ENCODE measurements at places on chromosomes 16 and 17. TPM values are rescaled to one million over a fixed set of nuclear protein-coding genes. Genes with fewer than 3 reads are reported as not detected.
A peak's percentile ranks its signal among the peaks of the same experiment; 100 is the strongest.

The MT4 gene
- not detected for total RNA-seq

GRCh38 chr17:31390426-31390747 lies 1.1 kb upstream of the RAB11FIP4 start:
- H3K27ac ChIP-seq, result no peak overlapping the region
- DNase-seq, result no peak
- H3K36me3 ChIP-seq, result no peaks in the 10 kb centered on the region

GRCh38 chr16:73021866-73022495 lies 25.9 kb downstream of the ZFHX3 start:
- H3K4me3 ChIP-seq, result no peak overlapping the region
- H3K27ac ChIP-seq, result peak overlapping the region; percentile 75
- no peaks in the 10 kb centered on the region for H3K36me3 ChIP-seq

DNA sequence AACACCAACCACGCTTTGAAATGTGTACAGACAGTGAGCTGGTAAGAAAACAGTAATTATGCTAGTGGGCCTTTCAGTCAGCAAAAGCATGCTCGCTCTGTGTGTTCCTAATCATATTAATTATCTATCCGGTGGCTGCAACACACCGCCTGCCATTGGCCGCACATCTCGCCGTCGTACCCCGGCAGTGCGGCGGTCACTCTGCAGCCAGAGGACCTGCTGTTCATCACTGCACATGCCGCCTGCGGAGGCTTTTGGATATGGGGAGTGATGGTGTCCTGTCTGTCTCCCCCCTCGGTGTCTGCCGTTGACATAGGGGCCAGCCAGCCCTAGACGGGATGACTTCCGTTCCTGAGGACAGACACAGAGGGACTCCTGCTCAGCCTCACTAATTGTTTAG lies 68.5 kb downstream of the RPA1 start:
- H3K36me3 ChIP-seq, result peaks cover 15% of the 10 kb centered on the region
- H3K27me3 ChIP-seq, result peaks cover 3% of the 10 kb centered on the region
- no peak overlapping the region for H3K27ac ChIP-seq
- no peaks in the 10 kb centered on the region for H3K4me1 ChIP-seq

DNA sequence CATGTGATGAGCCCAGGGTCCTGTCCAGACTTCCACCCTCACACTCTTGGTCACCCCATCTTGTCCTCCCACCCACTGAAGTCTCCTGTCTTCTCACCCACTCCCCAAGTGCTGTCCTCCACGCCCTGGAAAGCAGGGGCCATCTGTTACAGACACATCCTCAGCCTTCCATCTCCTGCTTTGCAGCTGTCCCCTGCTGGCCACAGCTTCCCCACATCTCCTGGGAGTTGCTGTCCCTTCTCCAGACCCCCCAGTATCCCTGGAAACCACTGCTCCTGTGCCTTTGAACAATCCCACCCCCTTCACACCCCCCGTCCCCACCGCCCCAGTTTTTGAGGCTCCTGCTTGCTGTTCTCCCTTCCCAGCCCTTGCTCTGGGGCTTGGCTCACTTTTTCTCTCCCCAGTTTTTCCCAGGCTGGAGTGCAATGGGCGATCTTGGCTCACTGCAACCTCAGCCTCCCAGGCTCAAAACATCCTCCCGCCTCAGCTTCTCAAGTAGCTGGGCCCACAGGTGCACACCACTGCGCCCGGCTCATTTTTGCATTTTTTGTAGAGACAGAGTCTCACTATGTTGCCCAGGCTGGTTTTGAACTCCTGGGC lies 30.4 kb upstream of the ZFP90 start:
- H3K4me3 ChIP-seq, result no peak overlapping the region
- no peaks in the 10 kb centered on the region for H3K36me3 ChIP-seq
- peaks cover 9% of the 10 kb centered on the region for H3K4me1 ChIP-seq
- DNase-seq, result peak; percentile 55

DNA sequence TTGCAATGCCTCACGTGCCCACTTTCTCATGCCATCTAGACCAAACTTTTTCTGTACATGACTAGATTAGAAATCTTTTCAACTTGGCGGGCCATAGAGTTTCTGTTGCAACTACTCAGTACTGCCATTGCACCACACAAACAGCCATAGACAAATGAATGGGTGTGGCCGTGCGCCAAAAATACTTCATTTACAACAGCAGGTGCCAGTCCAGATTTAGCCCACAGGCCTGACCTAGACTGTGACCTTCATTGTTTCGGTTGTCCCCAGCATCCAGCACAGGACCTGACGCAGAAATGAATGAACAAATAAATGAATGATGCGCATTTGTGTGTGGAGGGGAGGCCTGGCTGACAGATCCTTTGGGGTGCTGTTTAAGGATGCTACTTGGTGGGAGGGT lies 14.3 kb upstream of the PDK2 start:
- H3K36me3 ChIP-seq, result peaks cover 50% of the 10 kb centered on the region
- no peak overlapping the region for H3K4me3 ChIP-seq
- no peak overlapping the region for H3K27ac ChIP-seq
- peaks cover 14% of the 10 kb centered on the region for H3K4me1 ChIP-seq
- no peaks in the 10 kb centered on the region for H3K27me3 ChIP-seq
- DNase-seq, result no peak

- peaks cover 9% of the 10 kb centered on the region for H3K4me1 ChIP-seq
- peak overlapping the region; percentile 60 for H3K4me3 ChIP-seq
- H3K36me3 ChIP-seq, result no peaks in the 10 kb centered on the region
- no peak for DNase-seq
- peak overlapping the region; percentile 22 for H3K27ac ChIP-seq
Measured at GRCh38 chr17:63445065-63445464, 1.0 kb downstream of the CYB561 start.

GRCh38 chr16:67723151-67723910 lies 4.2 kb upstream of the GFOD2 start:
- H3K4me1 ChIP-seq, result peaks cover 20% of the 10 kb centered on the region
- no peaks in the 10 kb centered on the region for H3K27me3 ChIP-seq
- no peak overlapping the region for H3K4me3 ChIP-seq
- peak overlapping the region; percentile 63 for H3K27ac ChIP-seq
- H3K36me3 ChIP-seq, result peaks cover 5% of the 10 kb centered on the region
- no peak for DNase-seq

DNA sequence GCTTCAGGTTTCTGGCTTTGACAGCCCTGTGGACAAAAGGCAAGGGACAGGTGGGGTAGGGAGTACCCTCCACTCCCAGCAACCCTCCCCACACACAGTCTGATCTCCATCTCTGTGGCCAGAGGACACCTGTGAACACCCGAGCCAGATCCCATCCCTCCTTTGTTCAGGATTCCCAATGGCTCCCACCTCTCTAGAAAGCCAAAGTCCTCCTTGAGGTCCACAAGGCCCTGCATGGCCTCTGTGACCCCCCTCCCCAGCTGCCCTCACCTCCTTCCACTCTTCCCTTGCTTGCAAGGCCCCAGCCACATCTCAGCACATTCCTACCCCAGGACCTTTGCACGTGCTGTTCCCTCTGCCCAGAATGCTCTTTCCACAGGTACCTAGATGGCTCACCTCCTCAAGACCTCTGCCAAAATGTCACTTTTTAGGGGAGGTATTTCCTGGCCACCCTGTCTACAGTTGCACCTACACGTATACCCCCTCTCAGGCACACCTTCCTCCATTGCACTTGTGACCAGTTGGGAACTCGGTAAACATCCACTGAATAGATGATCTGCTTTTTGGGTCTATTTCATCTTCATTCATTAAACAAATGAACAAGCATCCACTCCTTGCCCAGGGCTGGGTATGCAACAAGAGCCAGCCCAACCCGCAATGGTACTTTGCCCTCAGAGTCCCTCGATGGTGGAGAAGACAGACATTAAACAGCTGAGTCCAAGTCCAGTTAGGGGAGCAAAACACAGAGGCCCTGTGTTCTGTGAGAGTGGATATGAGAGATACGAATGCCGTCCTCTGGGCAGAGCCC lies 107.0 kb downstream of the CRLF3 start:
- DNase-seq, result peak; percentile 30
- H3K4me3 ChIP-seq, result no peak overlapping the region
- peaks cover 12% of the 10 kb centered on the region for H3K4me1 ChIP-seq
- peaks cover 2% of the 10 kb centered on the region for H3K36me3 ChIP-seq
- H3K27me3 ChIP-seq, result no peaks in the 10 kb centered on the region
- no peak overlapping the region for H3K27ac ChIP-seq
